ENCODE measurements at places on chromosomes 16 and 17.
A peak's percentile ranks its signal among the peaks of the same experiment; 100 is the strongest.

GRCh38 chr17:6439951-6440350 is 4.3 kb upstream of the PIMREG start:
- DNase-seq, result no peak

DNA sequence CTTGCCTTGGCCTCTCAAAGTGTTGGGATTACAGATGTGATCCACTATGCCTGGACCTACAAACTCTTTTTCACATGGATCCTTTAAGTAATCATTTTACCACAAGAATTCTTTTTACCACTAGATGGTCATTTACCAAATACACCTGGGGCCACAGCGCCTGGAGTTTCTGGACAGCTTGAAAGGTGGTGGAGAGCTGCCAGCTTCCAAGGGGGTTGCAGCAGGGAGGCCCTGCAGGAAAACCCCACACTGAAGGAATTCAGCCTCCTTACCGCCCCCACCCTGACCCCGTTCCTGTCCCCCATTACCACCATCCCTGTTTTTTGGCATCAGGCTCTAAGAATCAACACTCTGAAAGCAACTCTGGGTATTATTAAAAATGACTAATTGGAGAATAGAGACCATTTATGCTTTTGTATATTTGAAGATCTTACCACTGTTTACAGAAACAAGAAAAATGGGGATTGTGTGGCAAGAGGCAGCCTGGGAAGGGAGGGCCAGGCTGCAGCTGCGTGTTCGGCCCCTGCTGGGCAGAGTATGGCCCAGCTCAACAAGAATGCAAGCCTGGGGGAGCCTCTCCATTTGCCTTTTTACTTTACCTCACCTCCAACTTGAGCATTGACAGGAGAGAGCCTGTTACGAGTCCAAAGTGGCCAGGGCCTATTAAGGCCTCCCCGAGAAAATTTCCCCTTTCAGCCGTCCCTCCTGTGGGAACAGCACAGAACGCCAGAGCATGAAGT is 209.9 kb downstream of the ZFHX3 start:
- DNase-seq, result peak; percentile 56

DNA sequence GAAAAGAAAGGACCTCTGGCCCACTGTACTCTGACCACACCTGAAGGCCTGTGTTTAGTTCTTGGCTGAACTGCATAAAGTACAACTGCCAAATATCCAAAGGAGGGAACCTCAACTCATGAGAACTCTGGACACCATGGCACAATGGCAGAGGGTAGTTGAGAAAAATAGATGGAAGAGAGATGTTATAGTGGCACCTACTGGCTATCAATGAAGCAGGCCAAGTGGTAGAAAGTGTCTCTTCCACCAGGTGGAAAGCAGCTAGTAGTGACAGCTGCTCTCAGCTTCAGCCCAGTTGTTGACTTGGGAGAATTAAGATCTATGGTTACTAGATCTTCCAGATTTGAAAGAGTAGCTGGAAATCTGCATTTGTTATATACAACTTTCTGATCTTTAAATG is 3.2 kb downstream of the MED31 start:
- DNase-seq, result no peak

- peak; percentile 38 for DNase-seq
Observed at GRCh38 chr16:77816293-77816692, 27.9 kb downstream of the VAT1L start.

DNA sequence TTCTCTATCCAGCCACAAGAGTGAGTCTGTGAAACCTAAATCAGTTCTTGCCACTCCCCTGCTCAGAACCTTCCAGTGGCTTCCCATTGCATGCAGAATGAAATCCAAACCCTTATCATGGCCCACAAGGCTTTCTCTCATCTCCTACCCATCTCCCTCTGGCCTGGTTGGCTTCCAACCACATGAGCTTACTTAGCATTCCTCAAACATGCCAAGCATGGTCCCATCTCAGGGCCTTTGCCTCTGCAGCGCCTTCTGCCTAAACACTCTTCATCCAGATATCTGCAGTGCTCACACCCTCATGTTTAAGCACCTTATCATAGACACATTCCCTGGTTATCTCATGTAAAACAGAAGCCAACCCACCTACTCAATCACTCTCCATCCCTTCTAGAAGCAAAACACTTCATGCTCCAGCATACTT is 15.5 kb downstream of the TK2 start:
- no peak for DNase-seq

GRCh38 chr17:67218385-67218950 is 26.5 kb downstream of the HELZ start:
- DNase-seq, result peak; percentile 31

- no peak for DNase-seq
Observed at GRCh38 chr16:11554053-11554452, 32.7 kb downstream of the LITAF start.

DNA sequence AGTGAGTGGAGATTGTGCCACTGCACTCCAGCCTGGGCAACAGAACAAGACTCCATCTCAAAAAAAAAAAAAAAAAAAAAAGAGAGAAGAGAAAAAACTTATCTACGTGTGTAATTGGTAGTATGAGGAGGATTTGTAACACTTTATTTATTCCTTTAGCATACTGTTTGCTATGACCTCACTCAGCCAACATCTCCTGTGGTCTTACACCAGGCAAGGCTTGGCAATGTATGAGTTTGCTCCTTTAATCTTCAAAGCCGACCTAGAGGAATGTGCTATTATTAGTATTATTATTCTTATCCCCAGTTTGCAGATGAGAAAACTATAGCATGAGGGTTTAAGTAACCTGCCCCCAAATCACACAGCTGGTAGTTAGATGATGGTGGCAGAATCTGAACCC is 35.8 kb upstream of the HAPSTR1 start:
- DNase-seq, result peak; percentile 79

DNA sequence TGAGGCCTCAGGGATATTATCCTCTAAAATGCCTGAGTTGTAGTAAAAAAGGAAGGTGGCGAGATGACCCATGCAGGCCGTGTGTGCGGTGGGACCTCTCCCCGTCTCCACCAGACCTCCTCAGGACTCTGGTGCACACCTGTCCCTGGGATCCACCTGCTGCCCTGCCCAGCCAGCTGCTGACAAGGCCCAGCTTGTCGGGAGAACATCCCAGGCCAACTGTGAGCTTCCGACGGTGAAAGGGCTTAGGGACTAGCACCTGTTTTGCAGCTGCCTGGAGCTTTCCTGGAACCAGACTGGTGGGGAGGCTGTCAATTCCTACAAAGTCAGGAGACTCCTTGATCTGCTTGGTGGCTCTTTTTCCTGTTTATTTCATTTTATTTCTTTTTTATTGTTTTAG is 11.6 kb downstream of the IL34 start:
- no peak for DNase-seq

DNA sequence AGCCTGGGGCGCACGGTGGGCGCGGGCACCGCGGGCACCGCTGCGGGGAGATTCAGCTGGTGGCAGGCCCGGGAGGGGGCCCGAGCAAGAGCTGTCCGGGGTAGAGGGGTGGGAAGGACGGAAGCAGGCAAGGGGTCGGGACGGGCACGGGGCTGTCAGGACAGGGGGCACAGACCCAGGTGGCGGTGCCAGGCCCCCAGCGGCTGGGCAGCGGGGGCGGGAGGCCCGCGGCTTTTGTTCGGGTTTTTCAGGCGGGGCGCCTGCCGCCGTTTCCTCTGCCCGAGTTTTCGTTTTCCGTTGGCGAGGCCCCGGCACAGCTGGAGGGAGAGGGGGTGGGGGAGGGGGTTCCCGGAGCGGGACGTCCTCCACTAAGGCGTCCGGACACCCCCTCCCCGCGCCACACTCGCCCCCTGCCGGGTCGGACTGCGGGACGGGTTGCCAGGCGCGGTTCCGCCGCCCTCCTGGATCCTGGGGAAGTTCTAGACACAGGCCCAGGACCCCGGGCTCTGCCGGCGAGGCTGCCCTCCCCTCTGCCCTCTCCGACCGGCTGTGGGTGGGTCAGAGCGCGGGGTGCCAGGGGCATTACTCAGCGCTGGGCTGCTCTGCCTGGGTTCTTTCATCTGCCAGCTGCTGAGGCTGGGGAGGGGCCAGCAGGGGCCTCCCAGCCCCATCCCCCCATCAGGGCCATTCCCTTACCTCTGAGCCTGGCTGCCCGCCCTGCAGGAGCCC is 543 bp downstream of the ARHGAP23 start:
- peak; percentile 44 for DNase-seq

DNA sequence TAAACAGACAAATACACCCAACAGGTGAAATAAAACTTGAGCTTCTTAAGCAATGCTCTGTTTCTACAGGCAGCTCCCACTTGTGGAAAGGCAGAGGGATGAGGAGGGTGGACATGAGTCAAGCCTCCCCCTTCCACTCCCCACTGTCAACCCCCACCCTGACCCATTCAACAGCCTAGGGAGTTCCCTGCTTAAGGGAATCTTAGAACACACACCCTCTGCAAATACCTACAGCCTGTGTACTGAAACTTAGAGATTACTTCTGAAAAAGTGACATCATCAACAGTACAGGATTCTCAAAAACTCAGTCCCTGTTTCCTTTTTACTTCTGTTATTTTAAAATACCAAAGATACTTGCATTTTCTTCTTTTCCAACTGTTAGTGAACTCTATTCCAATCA is 345.4 kb downstream of the SOX9 start:
- DNase-seq, result peak; percentile 68

DNA sequence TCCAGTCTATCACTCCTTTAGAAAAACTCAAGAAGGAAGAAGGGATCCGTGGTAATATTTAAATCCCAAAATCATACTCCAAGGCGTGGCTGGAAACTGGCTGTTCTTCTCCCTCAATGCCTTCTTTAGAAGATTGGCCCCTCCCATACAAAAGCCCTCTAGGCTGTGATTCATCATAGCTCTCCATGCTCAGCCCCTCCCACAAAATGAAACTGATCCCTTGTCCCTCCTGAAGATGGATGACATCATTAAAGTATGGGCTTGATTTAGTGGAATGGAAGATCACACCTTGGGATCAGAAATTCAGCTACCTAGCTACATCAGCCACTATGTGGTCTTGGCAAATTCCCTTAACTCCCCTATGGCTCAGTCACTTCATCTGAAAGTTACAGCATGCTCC is 4.1 kb downstream of the GRIN2A start:
- DNase-seq, result no peak

- DNase-seq, result no peak
Observed at GRCh38 chr16:76182041-76182635, 95.1 kb upstream of the CNTNAP4 start.

GRCh38 chr17:63533433-63534077 is 10.4 kb downstream of the KCNH6 start:
- no peak for DNase-seq

- DNase-seq, result no peak
Observed at GRCh38 chr16:17940584-17941364, 395.8 kb downstream of the NPIPA8 start.

DNA sequence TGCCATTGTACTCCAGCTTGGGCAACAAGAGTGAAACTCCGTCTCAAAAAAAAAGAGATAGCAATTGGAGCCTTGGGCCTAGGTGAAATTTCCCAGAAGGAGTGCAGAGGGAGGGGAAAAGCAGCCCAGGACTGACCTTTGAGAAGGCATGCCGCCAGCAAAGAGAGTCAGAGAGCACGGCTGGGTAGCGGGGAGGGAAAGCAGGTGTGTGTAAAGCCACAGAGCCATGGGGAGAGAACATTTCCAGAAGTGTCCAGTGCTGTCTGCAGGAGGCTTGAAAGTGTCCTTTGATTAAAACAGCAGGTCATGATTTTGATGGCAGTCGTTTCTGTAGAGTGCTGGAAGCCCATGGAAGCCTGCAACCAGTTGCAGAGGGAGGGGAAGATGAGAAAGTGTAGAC is 8.1 kb downstream of the C16orf54 start:
- DNase-seq, result no peak

DNA sequence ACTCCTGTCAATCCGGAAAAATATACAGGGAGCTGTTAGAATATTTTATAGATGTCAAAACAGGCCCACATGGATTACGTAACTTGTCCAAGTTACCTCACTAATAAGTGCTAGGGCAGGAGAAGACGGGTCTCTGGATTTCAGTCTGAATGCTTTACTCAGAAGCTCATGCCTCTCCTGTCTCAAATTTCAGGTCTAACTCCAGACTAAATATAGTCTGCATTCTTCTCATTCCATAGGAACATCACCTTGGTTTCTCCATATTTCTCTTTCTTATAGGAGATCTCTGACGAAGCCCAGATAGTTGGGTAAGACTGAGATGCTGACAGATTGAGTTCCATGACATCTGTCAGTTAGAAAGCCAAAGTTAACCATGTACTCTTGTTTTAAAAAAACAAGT is 174.2 kb downstream of the STX8 start:
- peak; percentile 69 for DNase-seq
